ENCODE measurements at places on chromosomes 7 and 10.

GRCh38 chr10:75509706-75510105, 78.3 kb downstream of the LRMDA start:
- DNase-seq, result no peak

- DNase-seq, result no peak
These were observed 1226.3 kb upstream of the AUTS2 start for GRCh38 chr7:68371985-68372384.

GRCh38 chr10:8424555-8425211, 370.2 kb downstream of the GATA3 start:
- no peak for DNase-seq

GRCh38 chr7:91424371-91424770, 160.1 kb downstream of the FZD1 start:
- DNase-seq, result peak; percentile 44

DNA sequence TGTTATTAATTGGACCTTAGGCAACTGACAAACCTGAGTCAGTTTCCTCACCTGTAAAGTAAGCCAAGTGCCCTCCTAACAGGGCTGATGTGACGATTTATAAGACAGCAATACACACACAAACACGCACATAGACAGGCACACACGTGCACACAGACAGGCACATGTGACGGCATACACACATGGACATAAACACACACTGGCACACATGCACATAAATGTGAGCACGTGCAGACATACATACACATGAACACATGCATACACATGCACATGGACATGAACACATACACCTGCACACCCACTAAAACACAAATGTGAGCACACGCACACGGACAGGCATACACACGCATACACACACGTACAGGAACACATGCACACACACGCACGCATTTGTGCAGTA, 148.9 kb downstream of the PRKCQ start:
- no peak for DNase-seq

DNA sequence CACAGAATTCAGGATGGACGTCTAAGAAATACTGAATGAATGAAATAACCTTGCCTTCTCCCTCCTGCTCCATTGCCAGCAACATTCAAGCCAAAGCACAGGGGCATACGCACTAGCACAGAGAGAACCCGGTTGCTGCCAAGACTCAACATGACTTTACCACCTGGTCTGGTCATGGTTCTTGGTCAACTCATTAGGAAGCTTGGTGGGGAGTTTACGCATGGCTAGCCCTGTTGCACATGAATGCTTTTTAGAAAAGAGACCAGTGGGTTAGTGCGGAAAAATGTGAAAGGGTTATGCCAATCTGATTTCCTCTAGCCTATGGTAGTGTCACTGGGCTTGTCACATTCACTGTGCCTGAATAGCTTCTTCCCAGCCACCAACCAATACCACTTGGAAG, 187.6 kb upstream of the NEBL start:
- DNase-seq, result no peak

Measured in neural progenitor cell (in vitro differentiated cells).